ENCODE measurements at places on chromosomes 12 and 14.

DNA sequence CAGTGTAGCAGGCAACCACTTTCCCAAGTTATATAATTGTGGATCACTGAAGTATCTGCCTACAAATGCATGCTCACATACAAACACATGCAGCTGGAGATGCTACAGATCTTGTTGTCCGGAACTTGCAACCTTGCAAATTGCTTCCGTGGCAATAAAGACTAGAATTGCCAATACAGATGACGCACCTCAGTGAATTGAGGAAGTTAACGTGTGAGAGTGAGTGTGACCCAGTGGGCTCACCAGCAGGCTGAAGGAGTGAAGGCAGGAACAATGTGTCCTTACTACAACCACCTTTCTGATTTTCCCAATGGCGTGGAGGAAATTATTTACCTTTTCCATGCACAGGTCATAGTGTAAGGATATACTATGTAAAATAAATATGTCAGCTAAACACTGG is 89.4 kb upstream of the GRIP1 start:
- DNase-seq: no peak

- no peak for DNase-seq
Measured at GRCh38 chr12:101591781-101592180, 3.0 kb upstream of the MYBPC1 start.

DNA sequence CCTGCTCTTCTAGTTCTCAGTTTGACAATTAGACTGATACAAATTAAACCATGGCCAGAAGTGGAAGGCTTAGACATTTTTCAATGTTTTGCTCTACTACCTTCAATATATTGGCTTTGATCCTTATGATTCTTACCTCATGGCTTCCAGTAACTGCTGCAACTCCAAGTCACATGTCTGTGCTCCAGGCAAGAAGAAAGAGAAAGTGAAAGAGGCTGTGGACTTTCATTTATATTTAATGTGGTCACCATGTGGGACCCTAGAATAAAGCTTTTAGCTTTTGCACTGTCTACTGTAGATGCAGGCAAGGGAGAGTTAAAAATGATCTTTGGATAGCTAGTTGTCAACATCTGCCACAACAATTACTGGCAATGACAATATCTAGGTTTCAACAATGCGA is 214.3 kb upstream of the PDE3A start:
- no peak for DNase-seq

DNA sequence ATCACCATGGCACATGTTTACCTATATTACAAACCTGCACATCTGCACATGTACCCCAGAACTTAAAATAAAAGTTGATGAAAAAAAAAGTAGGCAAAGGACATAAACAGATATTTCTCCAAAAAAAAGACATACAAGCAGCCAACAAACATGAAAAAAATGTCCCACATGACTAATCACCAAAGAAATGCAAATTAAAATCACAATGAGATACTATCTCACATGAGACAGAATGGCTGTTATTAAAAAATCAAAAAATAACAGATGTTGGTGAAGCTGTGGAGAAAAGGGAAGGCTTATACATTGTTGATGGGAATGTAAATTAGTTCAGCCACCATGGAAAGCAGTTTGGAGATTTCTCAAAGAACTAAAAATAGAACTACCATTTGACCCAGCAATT is 68.0 kb upstream of the FAR2 start:
- DNase-seq: no peak

DNA sequence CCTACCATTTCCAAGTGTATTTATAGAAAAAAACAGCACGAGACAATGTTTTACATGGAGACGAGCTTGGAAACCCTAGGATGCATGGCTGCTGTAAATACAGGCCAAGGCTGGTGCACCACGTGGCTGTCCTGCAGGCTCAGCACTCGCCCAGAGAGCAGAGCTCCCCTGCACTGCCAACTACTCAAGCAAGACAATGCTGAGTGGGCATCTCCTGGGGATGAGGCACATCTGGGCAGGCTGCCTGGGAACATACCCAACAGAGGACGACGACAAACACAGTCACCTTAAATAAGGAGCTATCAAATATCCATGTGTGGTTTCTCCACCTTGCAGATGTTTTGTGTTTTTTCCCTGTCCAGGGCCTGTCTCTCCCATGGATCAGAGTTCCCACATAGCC is 128.3 kb upstream of the PRMT8 start:
- no peak for DNase-seq

DNA sequence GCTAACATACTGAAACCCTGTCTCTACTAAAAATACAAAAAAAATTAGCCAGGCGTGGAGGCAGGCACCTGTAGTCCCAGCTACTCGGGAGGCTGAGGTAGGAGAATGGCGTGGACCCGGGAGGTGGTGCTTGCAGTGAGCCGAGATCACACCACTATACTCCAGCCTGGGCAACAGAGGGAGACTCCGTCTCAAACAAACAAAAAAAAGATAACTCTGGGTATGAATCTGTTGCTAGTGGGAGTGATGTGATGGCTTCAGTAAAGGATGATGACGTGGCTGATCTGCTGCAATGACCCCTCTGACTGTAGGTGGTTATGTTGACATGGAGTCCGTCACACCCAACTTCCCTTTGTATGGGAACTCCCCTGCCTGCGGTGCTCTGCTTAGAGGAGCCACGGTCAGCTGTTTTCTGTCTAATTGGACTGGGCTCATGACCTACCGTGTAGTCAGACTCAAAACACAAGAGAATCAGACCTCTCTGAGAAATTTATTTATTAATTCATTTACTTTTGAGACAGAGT is 59.1 kb upstream of the MED13L start:
- peak; percentile 81 for DNase-seq

- no peak for DNase-seq
Measured at GRCh38 chr12:61291647-61292046, 968.6 kb upstream of the USP15 start.

GRCh38 chr14:35829449-35829848 is 3.3 kb downstream of the BRMS1L start:
- no peak for DNase-seq

GRCh38 chr12:132265056-132265800 is 64.2 kb downstream of the GALNT9 start:
- no peak for DNase-seq

GRCh38 chr14:54472315-54472714 is 16.5 kb downstream of the GMFB start:
- no peak for DNase-seq

GRCh38 chr12:52258335-52258901 is 16.0 kb upstream of the KRT86 start:
- DNase-seq: no peak

GRCh38 chr12:48996794-48997718 is 2.1 kb downstream of the DDN start:
- DNase-seq: peak; percentile 81

DNA sequence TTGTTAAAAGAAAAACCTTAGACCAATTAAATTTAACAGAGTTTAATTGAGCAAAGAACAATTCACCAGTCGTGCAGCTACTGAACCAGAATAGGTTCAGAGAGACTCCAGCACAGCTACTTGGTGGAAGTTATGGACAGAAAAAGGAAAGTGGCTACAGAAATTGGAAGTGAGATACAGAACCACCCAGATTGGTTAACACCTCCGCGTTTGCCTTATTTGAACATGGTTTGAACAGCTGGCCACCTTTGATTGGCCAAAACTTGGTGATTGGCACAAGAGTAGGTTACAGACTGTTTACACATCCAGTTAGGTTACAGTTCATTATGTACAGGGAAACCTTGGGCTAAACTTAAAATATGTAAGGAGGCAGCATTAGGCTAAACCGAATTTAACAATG is 54.9 kb downstream of the SRGAP1 start:
- no peak for DNase-seq

DNA sequence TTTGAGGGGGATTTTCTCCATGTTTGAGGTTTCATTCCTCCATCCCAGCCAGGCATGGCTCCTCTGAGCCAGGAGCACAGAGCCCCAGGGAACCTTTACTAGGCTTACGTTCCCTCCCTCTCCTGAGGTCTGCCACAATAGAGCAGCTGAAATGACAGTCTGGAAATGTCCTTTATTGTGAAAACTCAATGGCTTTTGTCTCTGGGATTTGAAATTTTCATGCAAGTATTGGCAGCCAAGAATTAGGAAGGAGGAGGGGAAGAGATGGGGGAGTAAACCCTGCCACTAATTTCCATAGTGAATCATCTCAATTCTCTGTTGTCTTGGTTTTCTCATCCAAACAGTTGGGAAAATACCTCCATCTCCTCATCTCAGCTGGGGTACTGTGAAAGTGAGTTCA is 2.6 kb upstream of the PLEKHG3 start:
- DNase-seq: no peak

GRCh38 chr14:62206456-62206855 is 444.2 kb downstream of the SNAPC1 start:
- no peak for DNase-seq

DNA sequence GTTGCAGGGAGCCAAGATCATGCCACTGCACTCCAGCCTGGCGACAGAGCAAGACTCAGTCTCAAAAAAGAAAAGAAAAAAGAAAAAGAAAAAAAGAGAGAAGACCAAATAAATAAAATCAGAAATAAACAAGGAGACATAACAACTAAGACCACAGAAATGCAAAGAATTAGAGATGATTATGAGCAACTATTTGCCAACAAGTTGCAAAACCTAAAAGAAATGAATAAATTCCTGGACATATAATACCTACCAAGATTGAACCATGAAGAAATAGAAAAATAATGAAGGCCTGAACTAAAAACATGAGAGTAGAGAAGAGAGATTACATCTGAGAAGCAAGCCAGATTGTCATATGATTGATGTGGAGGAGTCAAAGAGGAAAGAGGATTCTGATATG is 17.6 kb upstream of the EPS8 start:
- DNase-seq: no peak

DNA sequence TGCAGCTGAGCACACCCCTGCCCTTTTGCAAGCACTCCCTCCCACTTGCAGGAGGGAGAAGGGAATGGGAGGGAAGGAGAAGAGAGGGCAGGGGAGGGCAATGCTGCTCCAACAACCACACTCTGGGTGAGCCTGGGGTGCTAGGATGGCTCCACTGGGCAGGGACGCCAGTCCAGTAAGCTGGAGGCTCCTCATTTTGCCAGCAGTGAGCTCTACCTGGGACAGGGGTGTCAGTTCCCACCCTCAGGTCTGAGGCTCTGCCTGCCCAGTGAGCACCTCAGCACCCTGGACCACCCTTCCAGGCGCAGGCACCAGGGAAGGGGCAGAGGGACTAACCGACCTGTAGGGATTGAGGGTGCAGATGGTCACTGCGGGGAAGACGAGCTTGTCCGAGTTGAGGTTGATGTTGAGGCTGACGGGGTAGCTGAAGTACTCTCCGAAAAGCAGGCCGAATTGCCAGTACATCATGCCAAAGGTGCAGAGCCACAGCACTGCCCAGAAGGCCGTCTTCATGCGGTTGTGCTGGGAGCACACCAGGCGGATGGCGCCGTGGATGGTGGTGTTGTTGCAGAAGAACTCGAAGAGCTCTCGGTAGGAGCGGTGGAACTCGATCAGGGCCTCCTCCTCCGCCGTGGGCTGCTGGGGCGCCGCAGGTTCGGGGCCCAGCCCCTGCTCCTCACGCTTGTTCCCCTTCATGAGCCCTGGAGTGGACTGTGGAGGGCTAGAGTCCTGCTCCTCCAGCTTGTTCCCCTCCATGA is 1.2 kb downstream of the SCNN1A start:
- no peak for DNase-seq

DNA sequence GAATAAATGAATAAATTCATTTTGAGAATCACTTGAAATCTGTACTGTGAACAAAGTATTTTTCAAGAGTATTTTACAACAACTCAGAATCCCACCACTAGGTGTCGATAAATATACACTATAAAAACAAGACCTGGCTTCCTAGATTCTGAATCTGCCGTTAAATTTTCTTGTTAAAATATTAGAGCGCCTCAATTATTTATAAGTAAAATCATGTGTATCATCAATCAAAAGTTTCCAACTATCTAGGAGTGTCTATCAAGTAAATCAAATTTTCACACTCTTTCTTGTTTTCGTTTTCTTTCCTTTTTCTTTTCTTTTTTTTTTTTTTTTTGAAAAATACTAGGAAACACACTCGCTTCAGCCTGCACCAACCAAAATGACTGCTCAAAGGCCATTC is 179.2 kb upstream of the DCN start:
- DNase-seq: peak; percentile 20

DNA sequence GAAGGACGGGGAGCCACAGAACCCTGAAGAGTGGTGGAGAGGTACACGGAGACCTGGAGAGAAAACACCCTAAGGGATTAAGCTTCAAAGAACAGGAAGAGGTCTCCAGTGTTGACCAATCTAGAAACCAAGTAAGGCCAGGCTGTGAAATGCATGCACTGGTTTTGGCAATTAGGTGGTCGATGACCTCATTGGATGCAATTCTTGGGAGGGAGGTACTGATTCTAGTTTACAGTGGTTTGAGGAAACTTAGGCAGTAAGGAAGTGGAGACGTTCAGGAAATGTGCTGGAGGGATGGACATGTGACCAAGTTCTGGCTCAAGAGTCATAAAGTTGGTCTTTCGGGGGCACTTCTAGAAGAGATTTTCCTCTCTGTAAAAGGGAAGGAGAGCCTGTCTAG is 91.3 kb upstream of the CEP83 start:
- no peak for DNase-seq

- DNase-seq: no peak
Measured at GRCh38 chr12:80958162-80958561, 20.4 kb upstream of the LIN7A start.

GRCh38 chr12:94305130-94305957 is 154.3 kb downstream of the CEP83 start:
- DNase-seq: no peak

GRCh38 chr12:127008755-127009403 is 1258.1 kb upstream of the TMEM132C start:
- DNase-seq: no peak

GRCh38 chr12:103028881-103029639 is 71.6 kb downstream of the ASCL1 start:
- no peak for DNase-seq

GRCh38 chr12:39814626-39815025 is 195.0 kb upstream of the ABCD2 start:
- DNase-seq: no peak

- DNase-seq: no peak
Measured at GRCh38 chr12:99752740-99753139, 105.2 kb downstream of the GARIN6 start.

DNA sequence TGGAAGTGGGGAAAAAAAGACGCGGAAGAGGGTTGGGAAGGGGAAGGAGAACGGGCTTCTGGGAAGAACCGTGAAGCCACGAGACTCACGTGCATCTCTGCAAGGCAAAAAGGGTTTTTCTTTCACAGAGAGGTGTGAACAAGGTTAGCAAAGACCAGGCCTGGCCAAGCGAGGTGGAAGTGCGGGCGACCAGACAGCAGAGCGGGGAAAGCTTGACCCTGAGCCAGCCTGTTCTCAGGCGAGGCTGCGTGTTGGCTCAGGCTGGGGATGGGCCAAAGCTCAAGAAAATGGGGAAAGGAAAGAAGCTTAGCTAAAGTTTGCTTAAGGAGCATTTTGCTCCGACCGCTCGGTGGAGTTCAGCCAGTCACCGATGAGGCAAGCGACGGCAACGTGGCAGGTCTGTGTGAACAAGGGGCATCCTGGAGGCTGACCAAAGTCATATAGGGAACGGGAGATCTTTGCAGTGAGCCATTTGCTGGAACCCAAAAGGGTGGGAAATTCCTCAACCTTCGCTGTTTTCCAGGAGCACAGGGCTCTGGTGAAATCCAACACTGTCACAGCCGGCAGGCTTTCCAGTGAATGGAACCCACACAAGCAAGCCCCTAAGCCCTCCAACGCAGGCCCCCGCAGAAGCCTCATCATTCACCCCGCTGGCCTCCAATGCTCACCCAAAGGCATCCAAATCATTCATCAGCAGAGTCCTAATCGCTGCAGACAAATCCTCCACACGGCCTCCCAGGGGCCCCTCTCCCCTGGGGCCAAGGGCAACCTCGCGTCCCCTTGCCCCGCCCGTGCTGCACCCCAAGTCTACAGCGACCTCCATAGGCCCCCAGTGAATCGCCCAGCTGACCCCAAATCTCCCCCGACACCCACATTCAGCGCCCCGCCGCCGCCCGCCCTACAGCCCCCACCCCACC is 754 bp downstream of the ZNF605 start:
- DNase-seq: peak; percentile 52
